CD4-positive, alpha-beta T cell treated with Interleukin-15 for 4 hours (primary cell): ENCODE measurements at places on chromosomes 1 and 21.

GRCh38 chr1:147349533-147349932 lies 107.0 kb downstream of the CHD1L start:
- DNase-seq: no peak

GRCh38 chr1:51237351-51238033 lies 1.4 kb downstream of the RNF11 start:
- no peak for DNase-seq

DNA sequence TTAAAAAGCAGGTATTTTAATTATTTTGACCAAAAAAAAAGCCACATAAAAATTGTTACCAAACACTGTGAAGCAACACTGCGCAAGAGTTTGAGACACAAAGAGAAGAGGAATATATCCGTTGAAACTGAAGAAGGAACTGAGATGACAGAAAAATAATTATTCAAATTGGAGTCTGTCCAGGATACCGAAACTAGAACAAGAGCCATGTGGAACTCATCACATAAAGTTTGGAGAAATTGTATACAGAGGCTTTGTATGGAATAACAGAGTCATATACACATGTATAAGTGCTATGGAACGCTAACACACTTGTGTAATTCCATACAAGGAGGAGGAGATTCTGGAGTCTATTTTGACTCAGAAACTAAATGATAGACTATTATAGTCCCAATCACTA lies 675.1 kb upstream of the ADGRL2 start:
- no peak for DNase-seq

- DNase-seq: no peak
Measured at GRCh38 chr1:47574451-47575165, 136.8 kb downstream of the FOXD2 start.

GRCh38 chr1:239155466-239156091 lies 230.8 kb upstream of the CHRM3 start:
- no peak for DNase-seq
